ENCODE measurements at places on chromosomes 2 and 18.

DNA sequence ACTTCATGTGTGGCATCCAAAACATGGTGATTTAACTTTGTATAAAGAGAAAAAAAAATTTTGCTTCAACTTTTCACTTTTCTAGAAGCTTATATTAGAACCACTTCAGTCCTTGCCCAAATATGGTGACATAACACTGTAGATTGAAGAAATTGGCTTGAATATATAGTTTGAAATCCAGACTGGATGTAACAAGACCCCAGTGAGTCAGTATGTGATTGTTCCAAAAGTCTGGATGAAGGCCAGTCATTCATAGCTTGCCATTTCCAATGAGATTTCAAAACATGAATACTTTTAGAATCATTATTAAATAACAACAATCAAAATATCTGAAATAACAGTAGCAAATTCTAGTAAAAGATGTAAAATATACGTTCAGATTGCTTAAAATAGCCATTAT is 104.8 kb upstream of the FN1 start:
- DNase-seq, result no peak

DNA sequence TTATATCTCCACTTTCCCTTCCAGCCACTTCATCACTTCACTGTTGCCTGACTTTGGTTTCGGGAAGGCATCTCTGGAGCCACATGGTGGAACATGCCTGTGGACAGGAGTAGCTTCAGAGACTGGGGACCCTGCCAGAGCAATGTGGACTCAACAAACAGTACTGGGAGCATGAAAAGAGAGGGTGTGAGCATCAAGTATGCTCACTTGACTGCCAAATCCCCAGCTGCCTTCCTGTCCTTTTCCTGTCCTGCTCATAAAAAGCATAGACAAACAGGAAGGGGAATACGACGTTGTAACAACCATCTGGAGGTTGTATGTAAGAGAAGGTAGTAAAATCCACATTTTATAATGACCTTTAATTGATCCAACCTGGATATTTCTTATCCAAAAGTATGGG is 61.3 kb upstream of the CSRNP3 start:
- DNase-seq, result no peak

DNA sequence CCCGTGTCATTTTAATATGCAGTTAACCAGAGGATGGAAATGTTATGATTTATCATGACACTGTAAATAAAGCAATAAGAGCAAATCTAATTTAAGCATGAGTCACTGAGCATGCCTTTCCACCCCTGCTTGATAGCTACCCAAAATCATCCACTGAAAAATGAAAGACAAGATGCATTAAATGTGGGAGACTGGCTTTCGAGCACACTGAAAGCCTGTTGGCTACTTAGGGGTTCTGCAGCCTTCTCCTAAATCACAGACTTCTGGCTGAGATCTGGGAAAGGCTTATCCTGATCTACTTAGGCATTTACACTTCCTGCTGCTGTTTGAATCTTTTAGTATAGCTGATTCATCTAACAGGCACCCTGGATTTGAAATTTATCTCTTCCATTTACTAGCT is 778.3 kb upstream of the CDH7 start:
- DNase-seq, result no peak

DNA sequence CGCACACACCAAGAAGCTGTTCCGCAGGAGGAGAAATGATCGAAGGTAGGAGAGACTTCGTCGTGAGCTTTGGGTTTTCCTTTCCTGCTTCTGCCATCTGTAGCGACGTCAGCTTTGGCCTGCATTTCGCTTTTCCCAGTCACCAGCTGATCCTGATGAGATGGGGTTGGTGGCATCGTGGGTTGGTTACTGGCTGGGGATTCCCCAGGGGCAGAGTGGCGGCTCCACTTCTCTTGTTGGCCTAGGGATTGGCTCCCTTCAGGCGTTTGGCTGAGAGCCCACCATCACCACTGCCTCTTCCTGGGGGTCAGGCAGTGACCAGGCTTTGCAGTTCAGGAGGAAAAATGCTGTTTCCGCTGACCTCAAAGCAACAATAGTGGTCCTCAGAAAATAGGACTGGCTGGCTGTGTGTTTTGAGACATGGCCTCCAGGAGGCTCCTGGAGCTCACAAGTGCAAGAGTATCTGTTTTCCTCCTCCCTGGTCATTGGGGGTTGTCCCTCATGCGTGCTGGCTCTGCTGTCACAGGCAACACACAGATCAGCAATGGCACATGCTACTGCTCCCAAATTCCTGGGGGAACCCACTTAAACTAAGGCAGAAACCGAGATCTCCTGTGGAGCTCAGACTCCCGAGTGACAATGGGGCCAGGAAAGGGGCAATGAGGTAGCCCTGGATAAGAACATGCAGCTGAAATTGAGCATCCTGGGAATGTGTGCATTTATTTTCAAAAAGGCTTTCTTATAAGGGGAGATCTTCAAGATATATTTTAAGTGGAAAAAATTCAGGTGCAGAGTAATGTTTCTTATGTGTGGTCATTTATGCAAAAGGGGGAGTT is 173.0 kb downstream of the CTIF start:
- DNase-seq, result no peak

- no peak for DNase-seq
Observed at GRCh38 chr2:661360-661635, 15.9 kb downstream of the TMEM18 start.

DNA sequence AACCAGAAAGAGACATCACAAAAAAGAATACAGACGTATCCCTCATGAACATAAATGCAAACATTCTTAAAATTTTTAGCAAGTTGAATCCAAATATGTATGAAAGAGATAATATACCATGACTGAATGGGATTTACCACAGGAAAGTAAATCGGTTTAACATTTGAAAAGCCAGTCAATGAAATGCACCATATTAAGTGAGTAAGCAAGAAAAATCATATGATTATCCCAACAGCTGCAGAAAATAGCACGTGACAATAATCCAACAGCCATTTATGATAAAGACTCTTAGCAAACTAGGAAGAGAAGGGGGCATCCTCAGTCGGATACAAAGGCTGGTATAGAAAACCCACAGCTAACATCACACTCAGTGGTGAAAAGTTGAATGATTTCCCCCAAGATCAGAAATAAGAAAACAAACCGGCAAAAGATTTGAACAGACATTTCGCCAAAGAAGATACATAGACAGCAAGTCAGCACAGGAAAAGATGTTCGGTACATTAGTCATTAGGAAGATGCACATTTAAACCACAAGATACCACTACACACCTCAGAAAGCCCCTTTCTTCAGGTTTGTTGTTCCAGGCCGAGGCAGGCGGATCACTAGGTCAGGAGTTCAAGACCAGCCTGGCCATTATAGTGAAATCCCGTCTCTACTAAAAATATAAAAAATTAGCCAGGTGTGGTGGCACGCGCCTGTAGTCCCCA is 144.3 kb downstream of the INHBB start:
- no peak for DNase-seq

DNA sequence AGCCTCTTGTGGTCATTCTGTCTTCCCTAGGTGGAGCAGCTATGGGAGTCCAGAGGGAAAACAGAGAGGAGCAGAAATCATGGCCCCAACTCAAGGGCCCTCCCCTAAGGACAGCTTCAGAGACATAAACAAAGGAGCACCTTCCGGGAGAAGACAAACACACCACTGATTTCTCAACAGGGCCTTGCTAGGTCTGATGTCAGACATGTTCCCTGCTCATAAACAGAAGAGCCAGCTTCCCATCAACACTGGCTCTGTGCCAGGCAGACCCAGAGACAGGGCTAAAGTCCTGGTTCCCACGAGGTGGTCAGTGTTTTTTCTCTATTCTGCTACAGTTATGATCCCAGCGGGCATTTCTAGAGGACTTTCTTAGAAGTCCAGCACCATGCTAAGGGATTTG is 19.3 kb downstream of the CXCR2 start:
- no peak for DNase-seq

DNA sequence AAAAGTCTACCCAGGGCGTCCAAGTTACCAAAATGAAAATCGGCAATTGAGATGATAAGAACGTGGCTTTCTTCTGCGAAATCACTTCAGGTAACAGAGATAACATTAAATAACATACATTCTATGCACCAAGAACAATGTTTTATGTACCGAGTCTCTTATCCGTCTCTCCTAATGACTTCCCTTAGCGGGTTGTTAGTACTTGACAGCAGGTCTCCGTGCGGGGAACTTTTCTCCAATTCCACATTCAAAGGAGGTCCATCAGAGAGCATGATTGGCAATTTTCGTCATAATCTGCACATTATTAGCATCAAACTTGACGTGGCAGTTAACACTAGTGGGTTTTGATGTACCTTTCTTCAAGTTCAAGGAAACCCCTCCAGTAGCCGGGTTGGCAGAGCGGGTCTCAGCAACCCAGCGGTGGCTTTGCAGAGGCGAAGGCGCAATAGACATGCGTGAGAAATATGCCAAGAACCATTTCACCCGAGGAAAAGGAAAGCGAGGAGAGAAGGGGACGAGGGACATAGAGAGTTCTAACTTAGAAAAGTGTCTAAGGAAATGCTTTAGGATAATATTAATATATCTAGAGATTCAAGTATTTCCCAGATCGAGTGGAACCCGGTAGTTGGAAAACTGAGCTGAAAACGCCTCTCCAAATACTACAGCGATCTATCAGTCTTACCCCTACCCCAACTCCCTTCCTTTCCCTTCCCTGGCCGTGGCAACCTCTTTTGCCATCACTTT is 5.0 kb downstream of the EVX2 start:
- DNase-seq, result no peak

- no peak for DNase-seq
Observed at GRCh38 chr2:219744066-219744465, 116.6 kb downstream of the SLC4A3 start.

- DNase-seq, result no peak
Observed at GRCh38 chr18:58344080-58344670, 284.7 kb downstream of the ALPK2 start.

DNA sequence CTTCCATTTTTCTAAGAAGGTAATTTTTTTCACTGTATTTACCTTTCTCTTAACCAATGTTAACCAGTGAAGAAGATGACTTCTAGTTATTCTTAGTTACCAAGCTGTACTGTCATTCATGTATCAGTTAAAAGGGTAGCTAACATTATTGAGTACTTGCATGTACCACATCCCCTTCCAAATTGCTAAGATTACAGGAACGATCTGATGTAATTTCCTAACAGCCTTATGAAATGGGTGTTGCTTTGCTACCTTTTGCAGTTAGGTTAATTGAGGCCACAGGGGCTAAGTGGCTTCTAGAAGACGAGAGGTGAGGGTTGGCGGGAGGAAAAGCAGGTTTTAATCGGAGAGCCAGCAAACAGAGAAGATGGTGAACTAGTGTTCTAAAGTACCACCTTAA is 1.8 kb upstream of the SULT6B1 start:
- no peak for DNase-seq

DNA sequence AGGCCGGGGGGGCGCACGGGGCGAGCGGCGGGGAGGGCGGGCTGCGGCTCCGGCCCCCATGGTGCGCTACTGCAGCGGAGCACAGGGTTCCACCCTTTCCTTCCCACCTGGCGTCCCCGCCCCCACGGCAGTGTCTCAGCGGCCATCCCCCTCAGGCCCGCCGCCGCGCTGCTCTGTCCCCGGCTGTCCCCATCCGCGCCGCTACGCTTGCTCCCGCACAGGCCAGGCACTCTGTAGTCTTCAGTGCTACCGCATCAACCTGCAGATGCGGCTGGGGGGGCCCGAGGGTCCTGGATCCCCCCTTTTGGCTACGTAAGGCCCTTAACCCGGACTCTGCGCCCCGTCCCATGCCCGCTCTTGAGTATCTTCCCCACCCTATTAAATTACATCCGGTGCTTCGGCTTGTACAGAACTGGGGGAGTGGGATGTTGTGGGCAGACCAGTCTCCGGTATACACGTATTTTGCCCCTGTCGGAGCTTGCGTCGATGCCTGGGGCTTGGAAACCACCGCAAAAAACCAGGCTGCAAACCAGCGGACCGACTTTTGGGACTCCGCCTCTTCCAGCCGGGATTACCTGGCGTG is 598 bp upstream of the WBP1 start:
- peak; percentile 86 for DNase-seq

DNA sequence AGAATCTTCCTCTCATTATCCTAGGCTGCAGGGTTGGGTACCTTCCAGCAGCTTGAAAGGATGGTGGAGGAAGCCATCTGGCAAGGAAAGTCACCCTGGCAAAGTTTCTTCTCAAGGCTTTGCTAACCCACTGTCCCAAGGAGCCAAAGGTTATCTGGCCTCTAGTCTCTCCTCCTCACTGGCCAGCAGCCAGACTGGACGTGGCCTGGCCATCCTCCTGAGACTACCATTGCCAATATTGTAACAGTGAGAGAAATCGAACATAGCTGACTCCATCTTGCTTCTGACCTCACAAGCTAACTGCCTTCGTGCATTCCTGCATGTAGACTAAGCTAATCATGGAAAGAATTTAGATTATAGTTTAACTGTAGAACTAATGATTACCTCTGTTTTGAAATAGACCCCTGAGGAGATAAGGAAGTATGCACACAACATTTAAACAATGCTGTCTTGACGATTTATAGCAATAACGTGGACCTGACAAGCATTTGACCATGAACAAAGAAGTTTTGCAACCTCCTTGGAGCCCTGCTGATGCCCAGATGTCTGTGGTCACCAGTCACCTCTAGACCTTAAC is 7.8 kb upstream of the ANXA4 start:
- no peak for DNase-seq

- no peak for DNase-seq
Observed at GRCh38 chr2:8592736-8593135, 89.1 kb upstream of the ID2 start.

DNA sequence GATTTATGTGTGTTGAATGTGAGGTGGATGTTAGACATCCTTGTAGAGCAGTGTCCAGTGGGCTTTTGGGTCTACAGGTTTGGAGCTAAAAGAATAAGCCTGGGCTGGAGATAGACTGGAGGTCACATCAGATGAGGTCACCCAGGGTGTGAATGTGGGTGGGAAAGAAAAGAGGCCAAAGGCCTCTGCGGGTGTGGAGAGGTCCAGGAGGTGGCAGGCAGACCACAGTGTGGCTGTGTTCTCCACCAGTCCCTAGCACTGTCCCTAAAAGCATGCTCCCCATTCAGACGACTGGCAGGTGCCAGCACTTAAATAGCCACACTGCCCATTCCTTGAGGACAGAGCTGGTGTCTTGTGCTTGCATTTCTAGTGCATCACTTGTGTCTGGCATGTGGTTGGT is 4.1 kb downstream of the ATG4B start:
- no peak for DNase-seq

- DNase-seq, result no peak
Observed at GRCh38 chr2:230137902-230138539, 69.3 kb upstream of the SLC16A14 start.

GRCh38 chr2:8857709-8858108 is 20.3 kb upstream of the KIDINS220 start:
- DNase-seq, result no peak

DNA sequence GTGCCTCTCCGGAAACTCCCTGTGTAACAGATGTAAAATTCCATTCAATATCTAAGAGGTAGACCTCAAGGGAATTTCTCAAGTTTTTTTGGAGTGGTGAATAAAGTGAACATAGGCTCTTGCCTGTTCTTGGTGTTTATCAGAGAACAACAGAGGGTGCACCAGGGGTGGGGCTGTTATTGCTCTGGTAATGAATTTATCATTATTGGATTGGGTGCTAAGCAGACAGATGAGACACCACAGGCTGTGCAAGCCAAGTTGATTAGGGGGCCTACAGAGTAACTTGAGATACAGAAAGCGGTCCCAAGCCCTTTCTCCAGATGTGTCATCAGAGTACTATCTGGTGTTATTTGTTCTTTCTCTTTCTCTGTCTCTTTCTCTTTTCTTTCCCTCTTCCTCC is 286.3 kb downstream of the OSR1 start:
- no peak for DNase-seq
